Melanocyte of skin (primary cell): ENCODE measurements at places on chromosomes 7 and 10. TPM values are rescaled to one million over a fixed set of nuclear protein-coding genes. Genes with fewer than 3 reads are reported as not detected.

The GPR26 gene
- not detected in 2 replicates for total RNA-seq

The MYL10 gene
- total RNA-seq, result not detected in 2 replicates

The GOLGA7B gene
- 5.4 and 7.7 TPM in 2 replicates for total RNA-seq

The WAC gene
- 76.1 and 84.3 TPM in 2 replicates for total RNA-seq

The MALRD1 gene
- not detected in 2 replicates for total RNA-seq

The ASB10 gene
- not detected in 2 replicates for total RNA-seq

The DUS4L gene
- total RNA-seq, result 4.5 and 7.6 TPM in 2 replicates

The ZPBP gene
- not detected in 2 replicates for total RNA-seq

The TRPV6 gene
- total RNA-seq, result not detected in 2 replicates

The ADCY1 gene
- total RNA-seq, result 15.3 and 31.3 TPM in 2 replicates

The DYNC1I1 gene
- 3.4 and 4.7 TPM in 2 replicates for total RNA-seq

The ANKRD22 gene
- total RNA-seq, result not detected in 2 replicates

The JCAD gene
- total RNA-seq, result under 0.01 and 0.67 TPM in 2 replicates

The YAE1 gene
- 26.3 and 49.7 TPM in 2 replicates for total RNA-seq

The KIF11 gene
- total RNA-seq, result 13.8 and 15.1 TPM in 2 replicates

The HMX3 gene
- total RNA-seq, result not detected in 2 replicates

The CDHR1 gene
- total RNA-seq, result under 0.01 TPM in 1 of 2 replicates, not detected in the other

The SP8 gene
- not detected in 2 replicates for total RNA-seq

The SEMA4G gene
- 1.7 and 2.2 TPM in 2 replicates for total RNA-seq

The VSTM4 gene
- 0.36 TPM in 1 of 2 replicates, not detected in the other for total RNA-seq

The PPP1R9A gene
- 1.00 and 4.0 TPM in 2 replicates for total RNA-seq

The CRCP gene
- 19.4 and 25.3 TPM in 2 replicates for total RNA-seq

The TBX20 gene
- total RNA-seq, result not detected in 2 replicates

The OR9A2 gene
- 0.34 and 0.36 TPM in 2 replicates for total RNA-seq

The ACTL6B gene
- not detected in 2 replicates for total RNA-seq

The OPN4 gene
- not detected in 2 replicates for total RNA-seq

The EBF3 gene
- under 0.01 TPM in 1 of 2 replicates, not detected in the other for total RNA-seq

The AOAH gene
- not detected in 2 replicates for total RNA-seq

The IGFBP3 gene
- 1.0 and 5.5 TPM in 2 replicates for total RNA-seq

The RARRES2 gene
- not detected in 2 replicates for total RNA-seq

The FOXI2 gene
- total RNA-seq, result not detected in 2 replicates

The FKBP14 gene
- total RNA-seq, result 18.3 and 25.0 TPM in 2 replicates

The TMEM270 gene
- 0.33 TPM in 1 of 2 replicates, not detected in the other for total RNA-seq

The SEMA3A gene
- 1.3 and 1.5 TPM in 2 replicates for total RNA-seq

The NPY4R2 gene
- total RNA-seq, result not detected in 2 replicates
